ENCODE measurements at places on chromosomes 11 and 22. TPM values are rescaled to one million over a fixed set of nuclear protein-coding genes. Genes with fewer than 3 reads are reported as not detected.

DNA sequence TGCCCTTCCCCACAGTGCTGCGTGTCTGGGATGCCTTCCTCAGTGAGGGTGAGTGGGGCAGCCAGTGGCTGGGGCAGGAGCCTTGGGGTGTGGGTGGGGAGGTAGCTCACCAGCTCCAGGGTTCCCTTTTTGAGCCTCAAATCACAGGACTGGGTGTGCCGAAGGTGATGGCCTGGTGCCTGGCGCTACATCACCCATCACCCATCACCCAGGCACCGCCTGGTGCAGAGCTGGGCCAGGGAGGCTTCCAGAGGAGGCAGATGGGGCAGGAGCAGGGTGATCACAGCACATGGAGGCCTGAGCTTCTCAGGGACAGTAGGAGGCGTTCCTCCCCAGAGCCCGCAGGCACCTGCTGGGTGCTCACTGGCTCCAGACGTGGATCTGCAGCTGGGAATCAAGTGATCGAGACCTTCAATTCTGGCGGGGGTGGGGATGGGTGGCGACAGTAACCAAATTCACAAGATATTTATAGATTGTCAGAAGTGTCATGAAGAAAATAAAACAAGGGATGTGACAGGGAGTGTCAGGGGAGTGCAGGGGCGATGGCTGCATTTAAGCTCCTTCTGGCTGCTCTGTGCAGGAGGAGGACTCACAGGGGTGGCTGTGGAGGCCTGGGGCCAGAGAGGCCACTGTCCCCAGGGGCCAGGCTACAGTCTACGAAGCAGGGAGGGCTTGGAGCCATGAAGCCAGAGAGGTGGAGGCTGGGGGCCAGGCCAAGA, 3.2 kb downstream of the TBC1D10C start:
- no peak overlapping the region for H3K4me3 ChIP-seq
- H3K36me3 ChIP-seq, result no peaks in the 10 kb centered on the region
- H3K27me3 ChIP-seq, result peaks cover 52% of the 10 kb centered on the region
- peaks cover 4% of the 10 kb centered on the region for H3K4me1 ChIP-seq
- no peak overlapping the region for H3K27ac ChIP-seq

GRCh38 chr11:125275905-125276618, 111.5 kb downstream of the PKNOX2 start:
- no peaks in the 10 kb centered on the region for H3K4me1 ChIP-seq
- no peaks in the 10 kb centered on the region for H3K36me3 ChIP-seq
- no peak overlapping the region for H3K4me3 ChIP-seq
- no peak for DNase-seq
- H3K27ac ChIP-seq, result no peak overlapping the region

GRCh38 chr22:43270314-43270908, 72.8 kb downstream of the SCUBE1 start:
- no peaks in the 10 kb centered on the region for H3K4me1 ChIP-seq
- no peak overlapping the region for H3K27ac ChIP-seq
- no peaks in the 10 kb centered on the region for H3K36me3 ChIP-seq
- no peak for DNase-seq

The TSGA10IP gene
- not detected for total RNA-seq

DNA sequence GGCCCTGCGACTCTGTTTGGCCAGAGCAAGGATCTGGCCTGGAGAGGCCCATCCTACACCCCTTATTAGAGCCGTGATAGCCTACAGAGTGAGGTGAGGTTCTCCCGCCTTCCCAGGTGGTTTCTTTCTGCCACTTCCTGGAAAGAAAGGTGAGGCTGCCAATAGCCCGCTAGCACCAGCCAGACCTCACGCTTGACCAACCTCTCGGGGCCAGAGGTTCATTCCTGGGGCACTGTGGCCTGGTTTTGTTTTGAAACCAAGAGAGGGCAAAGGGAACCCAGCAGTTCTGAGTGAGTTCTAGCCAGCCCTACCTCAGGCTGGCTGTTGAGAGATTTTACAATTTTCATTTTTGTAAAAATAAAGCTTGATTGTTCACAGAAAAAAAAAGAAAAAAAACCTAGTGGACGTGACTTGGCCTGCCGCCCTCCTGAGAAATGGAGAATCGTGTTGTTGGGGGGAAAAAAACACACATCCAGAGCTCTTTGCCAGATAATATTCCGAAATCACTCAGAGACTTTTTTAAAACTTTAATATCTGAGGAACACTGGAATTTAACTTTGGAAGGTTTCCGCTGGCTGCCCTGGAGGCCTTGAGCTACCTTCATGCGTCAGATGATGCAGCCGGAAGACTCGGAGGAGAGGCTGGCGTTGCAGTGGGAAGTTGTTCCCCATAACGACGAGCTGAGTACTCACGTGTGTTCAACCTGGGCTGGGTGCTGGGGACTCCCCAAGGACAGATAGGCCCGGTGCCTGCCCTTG, 84.5 kb downstream of the BCR start:
- H3K27ac ChIP-seq, result no peak overlapping the region
- H3K4me3 ChIP-seq, result no peak overlapping the region
- no peaks in the 10 kb centered on the region for H3K4me1 ChIP-seq

DNA sequence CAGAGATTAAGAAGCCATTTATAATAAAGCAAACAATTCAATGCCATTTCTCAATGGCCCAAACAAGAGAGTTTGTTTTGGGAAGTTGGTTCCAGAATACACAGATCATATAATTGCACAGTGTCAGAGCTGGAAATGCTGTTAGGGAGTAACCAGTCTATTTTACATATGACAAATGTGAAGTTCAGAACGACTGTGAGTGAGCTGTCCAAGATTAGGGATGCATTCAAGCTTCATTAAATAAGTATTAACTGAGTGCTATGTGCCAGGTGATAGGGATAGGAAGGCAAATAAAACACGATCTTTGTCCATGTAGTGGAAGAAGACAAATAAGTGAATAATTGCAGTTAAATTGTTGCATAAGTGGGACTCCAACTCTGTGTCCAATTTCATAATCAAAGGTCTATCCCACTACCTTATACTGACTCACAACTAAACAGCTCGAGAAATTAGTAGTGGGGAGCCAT, 33.1 kb upstream of the PICALM start:
- H3K27ac ChIP-seq, result no peak overlapping the region
- DNase-seq, result no peak
- no peaks in the 10 kb centered on the region for H3K36me3 ChIP-seq
- peaks cover 10% of the 10 kb centered on the region for H3K4me1 ChIP-seq
- H3K27me3 ChIP-seq, result no peaks in the 10 kb centered on the region

The FAT3 gene
- 0.16 TPM for total RNA-seq

Data from SJSA1 (cell line).